Transverse colon (tissue), 4 donors: ENCODE measurements at places on chromosomes 7 and 10.

DNA sequence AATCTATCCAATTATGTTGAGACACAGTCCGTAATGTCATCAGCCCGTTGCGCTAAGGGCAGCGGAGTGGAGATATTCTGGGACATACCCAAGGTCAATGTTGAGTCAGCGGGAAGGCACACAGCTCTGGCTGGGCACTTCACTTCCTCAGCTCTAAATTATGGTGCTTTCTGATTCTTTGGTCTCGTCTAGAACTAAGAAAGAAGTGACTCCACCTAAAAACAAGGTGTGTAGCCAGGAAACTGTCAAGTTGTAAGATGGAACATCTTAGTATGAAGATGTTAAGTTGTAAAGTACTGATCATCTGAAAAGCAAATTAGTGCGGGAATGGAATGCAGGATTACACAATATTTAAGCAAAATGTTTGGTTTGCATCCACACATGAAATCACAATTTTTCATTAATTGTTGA is 43.1 kb downstream of the BAIAP2L1 start:
- peak; percentile 40 for DNase-seq

- DNase-seq = no peak
These were observed 35.8 kb upstream of the GNAI1 start for GRCh38 chr7:80098795-80099194.

GRCh38 chr10:6877336-6877721 is 297.3 kb upstream of the PRKCQ start:
- no peak for DNase-seq

DNA sequence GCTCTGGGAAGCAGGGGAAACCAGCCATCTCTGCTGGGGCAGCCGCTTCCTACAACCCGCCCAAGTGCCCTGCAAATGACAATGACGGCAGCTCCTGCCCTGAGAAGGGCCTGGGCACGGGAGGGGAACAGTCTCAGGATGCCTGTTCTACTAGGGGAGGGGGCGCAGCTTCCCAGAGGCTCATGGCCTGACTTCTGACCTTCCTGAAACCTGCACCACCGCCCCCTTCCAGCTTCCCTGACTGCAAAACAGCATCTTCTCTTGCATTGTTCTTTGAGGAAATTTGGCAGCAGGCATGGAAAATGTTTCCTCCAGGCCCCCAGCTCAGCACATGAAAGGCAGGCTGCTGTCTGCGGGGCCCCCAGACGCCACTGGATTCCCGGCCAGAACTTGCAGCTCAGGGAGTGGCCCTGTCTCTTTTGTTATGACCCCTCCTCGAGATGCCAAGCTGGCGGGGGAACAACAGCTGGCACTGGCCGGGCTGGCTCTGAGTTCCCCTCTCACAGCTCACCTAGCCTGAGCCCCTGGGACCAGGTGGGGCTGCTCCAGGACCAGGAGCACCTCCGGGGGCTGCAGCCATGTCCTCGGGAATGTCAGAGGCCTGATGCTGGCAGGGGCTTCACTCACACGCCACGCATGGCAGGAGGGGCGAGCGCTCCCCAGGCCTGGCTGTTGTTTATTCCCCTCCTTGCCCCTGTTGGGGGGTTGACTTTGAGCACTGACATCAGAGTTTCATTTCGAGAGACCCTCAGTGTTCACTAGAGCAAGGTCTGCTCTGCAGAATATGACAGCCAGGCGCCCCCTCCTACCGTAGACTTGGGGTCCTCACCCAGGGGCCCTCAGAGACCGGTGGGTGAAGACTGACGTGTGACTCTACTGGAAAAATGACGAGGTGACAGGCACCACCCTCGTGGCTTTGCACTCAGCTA is 62.7 kb downstream of the CALML3 start:
- no peak for DNase-seq

GRCh38 chr10:100710151-100710871 is 35.1 kb upstream of the PAX2 start:
- DNase-seq = no peak

DNA sequence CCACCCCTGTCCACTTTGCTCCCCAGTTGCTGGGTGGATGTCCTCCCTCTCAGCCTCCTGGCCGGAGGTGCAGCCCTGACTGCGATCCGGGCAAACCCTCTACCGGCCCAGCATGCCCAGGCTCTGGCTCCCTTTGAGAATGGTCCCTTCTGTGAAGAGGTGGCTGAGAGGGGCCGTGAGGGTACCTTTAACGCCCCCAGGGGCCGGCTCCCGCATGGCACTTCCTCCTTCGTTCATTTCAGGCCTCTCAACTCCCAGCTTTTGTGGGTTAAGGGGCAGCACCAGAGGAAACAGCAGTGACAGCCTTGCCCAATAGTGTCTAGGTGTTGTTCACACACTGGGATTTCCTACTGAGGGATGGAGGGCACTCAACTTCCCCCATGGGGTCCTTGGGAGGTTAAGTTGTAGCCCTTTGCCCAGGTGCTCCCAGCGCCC is 33.2 kb upstream of the HABP2 start:
- DNase-seq = no peak

DNA sequence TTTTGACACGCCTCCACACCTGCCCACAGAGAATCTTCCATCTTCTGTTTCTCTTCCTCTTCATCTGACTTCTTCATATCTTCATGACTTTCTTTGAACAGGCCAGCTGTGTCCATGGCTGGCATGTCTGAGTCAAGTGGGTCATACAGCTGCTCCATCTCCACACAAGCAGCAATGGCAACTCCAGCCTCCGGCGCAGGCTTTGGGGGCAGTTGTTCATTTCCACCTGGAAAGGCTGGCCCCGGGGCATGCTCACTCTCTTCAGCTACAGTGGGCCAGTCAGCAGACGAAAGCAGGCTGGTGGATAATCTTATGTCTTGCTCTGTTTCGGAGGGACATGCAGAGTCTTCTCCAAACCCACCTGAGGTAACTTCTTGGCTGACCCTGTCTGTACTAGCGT is 155.6 kb upstream of the TARP start:
- no peak for DNase-seq

GRCh38 chr7:30382607-30383006 is 96.0 kb downstream of the NOD1 start:
- no peak for DNase-seq

- DNase-seq = no peak
These were observed 269.0 kb downstream of the ARHGAP12 start for GRCh38 chr10:31659665-31660064.

DNA sequence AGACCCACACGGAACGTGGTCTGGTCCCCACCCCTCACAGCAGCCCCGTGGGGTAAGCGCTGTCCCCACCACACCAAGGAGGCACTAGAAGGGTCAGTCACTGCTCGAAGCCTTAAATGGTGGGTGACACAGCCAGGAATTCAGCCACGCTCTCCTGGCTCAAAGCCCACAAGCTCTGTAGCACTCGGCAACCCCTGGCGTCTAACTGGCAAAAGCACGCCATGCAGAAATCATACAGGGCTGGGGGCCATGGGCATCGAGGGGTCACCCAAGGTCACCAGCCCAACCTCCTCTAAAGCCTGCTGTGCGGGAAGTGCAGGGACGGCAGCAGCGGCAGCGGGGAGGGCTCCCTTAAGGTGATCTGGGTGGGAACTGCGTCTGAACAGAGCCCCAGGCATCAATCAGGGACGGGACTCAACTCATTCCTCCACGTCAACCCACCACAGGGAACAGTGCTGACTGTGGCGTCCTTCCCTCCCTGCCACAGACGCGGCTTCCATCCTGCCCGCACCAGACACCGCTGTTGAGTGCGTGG is 7.8 kb downstream of the GPER1 start:
- DNase-seq = no peak

DNA sequence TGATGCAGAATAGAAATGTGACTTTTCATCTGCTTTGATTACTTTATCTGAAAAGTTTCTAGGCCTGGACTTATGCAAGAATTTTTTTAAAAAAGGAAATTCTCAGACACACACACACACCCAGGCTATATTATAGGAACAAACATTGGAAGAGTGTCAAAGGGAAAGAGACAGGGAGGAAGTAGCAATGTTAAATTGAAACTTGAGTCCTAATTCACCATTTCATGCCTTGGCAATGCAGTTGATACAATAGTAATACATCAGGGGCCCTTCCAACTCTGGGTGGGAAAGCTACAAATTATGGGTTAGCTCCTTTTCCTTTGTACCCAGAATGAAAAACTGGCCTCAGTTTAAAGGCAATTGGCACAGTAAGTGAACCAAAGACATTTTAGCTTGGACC is 258.0 kb upstream of the LYZL1 start:
- DNase-seq = no peak

DNA sequence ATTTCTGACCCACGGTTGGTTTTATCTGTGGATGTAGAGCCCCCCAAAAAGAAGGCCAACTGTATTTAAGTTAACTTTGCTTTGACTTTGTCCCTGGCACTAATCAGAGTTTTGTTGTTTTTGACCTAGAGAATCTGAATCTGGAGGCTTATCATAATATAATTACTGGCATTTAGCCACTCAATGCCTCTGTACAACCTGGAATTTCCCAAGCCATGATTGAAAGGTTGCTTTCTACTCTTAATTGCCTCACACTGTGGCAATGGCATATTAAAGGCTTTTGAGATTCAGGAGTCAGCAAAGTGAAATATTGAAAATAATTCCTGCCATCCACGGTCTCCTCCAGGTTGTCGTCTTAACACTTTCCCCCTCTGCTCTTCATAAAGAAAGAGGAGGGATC is 205.2 kb upstream of the GHITM start:
- no peak for DNase-seq

DNA sequence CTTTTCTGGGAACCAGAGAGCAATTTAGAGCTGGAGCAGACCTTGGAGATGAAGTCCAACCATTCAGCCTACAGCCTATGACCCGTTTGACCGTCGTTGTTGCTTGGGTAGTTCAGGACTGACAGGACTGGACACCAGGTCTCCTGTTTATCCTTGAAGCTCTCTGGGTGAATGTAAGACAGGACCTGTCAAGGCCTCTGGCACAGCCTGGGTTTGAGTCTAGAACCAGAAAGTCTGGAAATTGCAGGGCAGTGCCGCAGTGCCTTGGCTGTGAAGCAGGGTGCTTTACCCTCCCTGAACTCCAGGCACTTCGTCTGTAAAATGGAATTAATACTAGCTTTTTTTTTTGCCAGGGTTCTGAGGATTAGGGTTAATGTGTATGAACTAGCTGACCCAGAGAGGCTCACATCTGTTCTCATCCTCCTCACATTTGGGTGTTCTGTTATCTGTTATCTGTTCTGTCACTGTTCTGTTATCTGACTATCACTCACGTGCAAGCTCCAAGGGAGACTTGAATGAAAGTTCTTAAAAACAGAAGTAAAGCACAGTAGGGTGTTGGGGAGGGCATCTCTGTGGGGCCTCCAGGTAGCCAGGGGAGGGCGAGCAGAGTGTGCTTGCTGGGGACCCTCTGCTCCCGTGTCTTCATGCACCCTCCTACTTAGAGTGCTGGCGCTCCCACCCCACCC is 9.9 kb downstream of the BLVRA start:
- DNase-seq = no peak

DNA sequence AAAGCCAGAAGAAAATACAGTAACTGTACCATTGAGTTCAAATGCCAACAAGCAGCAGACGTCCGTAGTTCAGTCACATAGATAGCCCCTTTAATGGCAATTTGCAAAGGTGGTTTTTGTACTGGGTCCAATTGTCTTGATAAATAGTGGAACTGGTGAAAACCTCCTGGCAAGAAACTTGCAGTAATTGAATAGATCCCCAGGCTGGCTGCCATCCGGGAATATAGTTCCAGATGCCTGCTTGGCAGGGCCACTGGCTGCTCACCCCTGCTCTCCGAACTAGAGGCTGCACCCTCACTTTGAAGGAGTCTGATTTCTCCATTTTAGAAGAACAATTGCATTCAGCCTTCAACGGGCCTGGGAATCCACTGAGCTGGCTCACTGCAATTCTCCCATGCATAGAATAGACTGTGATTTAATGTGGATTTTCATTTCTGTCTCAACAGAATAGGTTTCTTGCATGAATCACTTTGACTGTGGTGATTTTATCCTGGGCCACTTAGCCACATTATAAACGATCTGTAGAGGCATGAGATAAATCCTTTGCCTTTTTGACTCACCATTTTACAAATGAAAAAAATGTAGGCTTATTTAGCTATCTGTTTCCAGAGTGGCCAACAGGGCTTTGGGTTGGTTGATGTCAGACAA is 35.9 kb upstream of the ELMO1 start:
- DNase-seq = no peak

DNA sequence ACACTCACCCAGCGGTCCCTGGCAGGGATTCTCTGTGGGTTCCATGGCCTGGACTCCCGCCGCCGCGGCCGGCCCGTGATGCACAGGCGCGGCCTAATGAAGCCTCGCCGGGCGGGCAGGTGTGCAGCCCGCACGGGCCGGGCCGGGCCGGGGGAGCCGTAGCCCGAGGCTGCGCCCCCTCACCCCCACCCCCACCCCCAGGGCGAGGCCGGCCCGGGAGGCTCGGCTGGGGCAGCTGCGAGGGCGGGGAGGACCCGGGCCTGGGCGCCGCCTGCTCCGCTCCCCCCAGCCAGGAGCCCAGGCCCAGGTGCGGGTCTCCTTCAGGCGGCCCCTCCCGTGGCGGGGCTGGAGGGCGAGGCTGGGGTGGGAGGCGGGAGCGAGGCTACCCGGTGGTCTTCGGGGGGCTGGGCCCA is at the start of gene NOBOX:
NOBOX (minus strand) TSS at position 45 of the 413 bp plus-strand sequence.
- no peak for DNase-seq

DNA sequence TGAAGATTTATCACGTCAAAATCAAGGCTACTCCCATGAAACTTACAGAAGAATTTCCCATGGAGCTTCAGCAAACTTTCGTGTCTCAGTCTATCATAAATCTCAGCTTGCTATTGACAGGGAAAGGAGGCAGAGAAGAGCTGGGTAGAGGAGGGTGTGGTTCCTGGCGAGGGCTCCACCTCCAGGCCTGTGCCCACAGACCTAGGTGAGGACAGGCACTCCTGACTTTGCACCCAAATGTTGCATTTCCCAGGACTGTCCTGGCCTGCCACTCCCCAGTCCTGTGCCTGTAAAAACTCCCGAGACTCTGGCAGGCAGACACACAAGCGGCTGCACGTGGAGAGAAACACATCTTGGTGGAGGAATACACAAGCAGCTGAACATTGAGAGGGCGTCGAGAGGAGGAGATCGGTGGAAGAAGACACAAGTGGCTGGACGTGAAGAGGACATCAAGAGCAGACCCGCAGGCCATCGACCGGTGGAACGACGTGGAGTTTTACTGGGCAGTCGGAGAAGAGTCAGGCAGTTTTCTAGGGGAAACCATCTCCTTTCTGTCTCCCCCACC is 145.1 kb downstream of the CTNNA3 start:
- DNase-seq = no peak

DNA sequence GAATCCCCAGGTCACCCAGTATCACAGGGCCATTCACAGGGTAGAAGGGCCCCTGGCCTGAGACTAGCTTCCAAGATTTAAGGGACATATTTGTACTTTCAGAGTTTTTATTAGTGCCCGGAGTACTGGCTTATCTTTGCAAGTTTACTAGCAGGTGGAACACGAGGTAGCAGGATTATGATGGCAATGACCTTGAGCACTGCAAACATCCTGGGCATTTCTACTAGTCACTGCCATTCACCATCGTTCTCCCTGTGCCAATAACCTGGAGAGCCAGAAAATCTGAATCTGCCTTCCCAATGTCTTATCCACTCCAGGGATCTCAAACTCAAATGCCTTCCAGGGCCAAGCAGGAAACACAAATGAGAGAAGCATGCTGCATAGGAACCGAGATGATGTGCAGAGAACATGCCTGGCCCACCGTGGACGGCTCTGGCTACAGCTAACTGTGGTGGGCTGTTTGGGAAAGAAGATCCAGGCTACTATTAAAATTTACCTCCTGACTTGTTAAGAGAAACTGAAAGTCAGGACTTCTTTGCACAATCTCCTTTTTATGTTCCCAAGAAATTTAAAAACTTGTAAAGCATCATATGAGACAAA is 16.7 kb downstream of the FAM53B start:
- peak; percentile 49 for DNase-seq
